ENCODE measurements at places on chromosomes 7 and 10.

DNA sequence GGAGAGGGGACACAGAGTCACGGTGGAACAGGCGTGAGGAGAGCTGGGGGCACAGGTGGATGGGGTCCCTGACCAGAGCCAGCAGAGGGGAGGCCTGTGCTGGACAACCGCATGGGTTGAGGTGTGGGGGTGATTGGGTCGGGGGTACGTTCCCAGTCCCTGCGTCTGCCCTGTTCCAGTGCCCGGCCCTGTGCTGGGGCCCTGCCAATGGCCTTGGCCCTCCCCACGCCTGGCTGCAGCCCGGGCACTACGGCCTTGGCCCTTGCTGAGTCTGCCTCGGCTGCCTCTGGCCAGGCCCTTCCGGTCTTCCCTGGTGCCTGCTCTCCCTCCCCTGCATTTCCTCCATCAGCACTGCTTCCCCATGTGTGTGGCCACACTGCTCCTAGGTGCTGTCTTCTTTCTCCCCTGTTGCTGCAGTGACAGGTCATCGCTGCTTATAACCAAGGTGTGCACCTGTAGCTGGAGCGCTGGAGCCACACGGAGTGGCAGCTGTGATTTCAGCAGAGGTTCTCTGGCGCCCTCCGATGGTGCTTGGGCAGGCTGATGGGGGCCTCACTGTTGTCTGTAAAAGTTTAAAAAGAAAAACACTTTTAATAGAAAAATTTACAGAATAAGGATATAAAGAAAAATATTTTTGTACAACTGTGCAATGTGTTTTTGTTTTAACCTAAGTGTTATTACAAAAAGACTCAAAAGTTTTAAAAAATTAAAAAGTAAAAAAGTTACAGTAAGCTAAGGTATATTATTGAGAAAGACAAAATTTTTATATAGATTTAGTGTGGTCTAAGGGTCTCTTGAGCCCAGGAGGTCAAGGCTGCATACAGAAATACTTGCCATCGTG is 45.2 kb upstream of the BHLHA15 start:
- peak; percentile 23 for DNase-seq

- no peak for DNase-seq
Measured at GRCh38 chr7:4774658-4775249, 669 bp upstream of the AP5Z1 start.

DNA sequence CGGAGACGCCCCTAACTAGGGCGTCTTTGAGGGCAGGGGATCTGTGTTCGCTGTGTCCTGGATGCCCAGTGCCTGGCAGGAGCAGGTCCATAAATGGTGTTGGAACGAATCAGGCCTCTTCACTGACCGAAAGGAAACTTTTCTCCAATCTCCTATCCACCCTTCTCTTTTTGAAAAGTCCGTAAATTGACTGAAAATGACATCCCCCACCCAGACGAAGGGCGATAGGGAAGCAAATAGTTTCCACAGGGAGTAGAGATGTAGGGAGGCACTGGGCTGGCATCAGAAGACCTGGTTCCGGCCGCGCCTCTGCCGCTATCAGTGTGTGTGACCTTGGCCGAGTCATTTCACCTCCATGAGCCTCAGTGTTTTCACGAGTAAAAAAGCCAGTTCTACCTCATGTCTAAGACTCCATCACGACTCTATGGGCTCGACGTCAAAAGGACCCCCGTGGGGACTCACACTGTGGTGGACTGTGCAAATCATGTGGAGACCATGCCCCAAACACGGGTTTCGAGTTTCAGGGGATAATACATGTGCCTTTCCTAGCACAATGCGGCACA is 497 bp upstream of the RAB11FIP2 start:
- DNase-seq: no peak

GRCh38 chr10:92644921-92645320 is 44.8 kb upstream of the HHEX start:
- no peak for DNase-seq

GRCh38 chr7:112162142-112162766 is 43.9 kb downstream of the DOCK4 start:
- DNase-seq: no peak

Data from stimulated activated CD8-positive, alpha-beta memory T cell treated with anti-CD3 and anti-CD28 coated beads, Interleukin-7, amount 100 ng/mL, for 24 hours (primary cell).